ENCODE measurements at places on chromosomes 1 and 21.

GRCh38 chr1:185608177-185608576 lies 126.0 kb upstream of the HMCN1 start:
- no peak for DNase-seq

DNA sequence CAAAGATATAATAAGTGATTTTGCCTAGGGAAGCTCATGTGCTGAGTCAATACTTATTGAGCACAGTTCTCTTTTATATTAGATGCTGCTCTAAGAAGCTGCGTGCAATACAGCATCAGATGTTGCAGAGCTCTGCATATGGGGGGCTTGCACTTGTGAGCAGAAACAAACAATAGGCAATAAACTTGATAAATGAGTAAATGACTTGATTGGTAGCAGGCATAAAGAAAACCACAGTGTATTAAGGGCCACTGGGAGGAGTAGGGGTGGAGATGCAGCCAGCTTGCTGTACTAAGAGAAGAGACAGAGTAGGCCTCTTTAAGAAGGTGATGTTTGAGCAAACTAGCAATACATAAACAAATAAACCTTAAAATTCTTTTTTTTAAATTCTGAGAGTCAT lies 598.5 kb upstream of the ADAMTS5 start:
- DNase-seq: no peak

GRCh38 chr21:35113064-35113463 lies 64.0 kb upstream of the RUNX1 start:
- DNase-seq: peak; percentile 31

DNA sequence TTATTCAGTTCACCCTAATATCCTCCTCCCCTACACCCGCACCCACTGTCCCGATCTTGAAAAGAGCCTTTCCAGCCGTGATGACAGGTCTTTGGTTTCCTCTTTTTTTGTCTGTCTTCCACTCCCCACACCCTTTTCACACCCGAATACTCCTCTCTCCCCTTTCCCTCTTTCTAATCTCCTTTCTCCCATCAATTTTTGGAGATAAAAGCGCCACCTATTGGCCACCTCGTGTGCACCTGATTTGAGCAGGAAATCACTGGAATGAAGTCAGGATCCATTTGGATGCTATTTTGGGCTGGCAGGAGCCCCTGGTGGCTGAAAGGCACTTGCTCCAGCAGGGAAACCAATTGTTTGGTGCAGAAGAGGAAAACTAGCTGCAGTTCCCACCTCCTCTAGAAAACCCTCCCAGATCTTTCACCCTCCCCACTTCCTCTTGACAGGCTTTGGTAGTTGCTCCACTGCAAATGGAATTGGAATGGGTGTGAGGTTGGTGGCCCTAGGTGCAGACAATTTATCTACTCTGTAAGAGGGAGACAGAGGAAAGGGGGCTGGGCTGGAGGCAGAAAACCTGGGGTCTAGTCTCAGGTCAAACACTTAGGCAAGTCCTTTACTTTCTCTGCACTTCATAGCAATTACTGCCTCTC lies 8.4 kb downstream of the FOXE3 start:
- DNase-seq: no peak

- no peak for DNase-seq
These were observed 43.8 kb downstream of the C1orf198 start for GRCh38 chr1:230824551-230824918.

- no peak for DNase-seq
These were observed 95.4 kb upstream of the ERRFI1 start for GRCh38 chr1:8121261-8122159.

- peak; percentile 65 for DNase-seq
These were observed at the start of gene CD48 for GRCh38 chr1:160711602-160712311. TSS of gene CD48 (minus strand) at chr1:160711822. CDS start at chr1:160711763, 59 bp downstream.

DNA sequence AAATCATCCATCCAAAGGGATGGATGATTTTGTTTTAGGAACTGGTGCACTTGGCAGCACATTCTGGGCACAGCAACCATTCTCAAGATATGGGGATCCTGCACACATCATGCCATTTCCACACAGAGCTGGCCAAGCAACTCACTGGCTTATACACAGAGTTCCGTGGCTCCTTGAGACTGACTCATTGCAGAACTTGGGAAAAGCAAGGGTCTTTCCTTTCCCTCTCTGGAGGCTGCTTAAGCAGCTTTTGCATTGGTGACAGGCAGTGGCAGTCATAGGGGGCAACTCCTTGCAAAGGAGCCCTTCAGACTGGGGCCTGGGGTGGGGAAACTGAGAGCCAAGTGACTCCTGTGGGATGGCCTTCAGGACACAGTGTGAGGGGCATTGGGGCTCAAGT lies 1.9 kb upstream of the MAD2L2 start:
- no peak for DNase-seq

DNA sequence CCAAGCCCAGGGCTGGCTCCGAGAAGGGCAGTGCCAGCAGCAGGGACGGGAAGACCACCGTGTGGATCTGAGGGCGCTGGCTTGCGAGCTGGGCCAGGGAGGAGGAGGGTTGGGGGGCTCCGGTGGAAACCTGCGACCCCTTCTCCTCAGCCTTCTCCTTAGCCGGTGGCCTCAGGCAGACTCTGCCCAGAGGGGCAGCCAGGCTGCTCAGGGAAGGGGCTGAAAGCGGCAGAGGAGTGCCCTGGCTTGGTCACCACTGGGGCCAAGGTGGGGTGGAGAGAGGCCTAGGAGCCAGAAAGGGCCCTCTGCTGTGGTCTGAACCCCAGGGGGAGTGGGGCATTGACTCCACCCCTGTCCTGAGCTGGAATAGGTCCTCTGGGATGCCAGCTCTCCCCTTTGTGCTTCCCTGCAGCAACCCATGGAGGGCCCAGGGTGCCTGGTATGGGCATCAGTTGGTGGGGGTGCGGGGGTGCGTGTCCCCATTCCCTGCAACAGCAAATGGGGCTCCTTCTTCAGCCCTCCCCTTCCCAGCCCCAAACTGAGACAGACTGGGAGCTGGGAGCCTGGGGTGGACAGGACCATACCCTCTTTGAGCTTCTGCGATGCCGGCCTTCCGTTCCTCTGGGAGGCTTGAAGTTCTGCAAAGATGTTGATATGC lies 6.5 kb upstream of the IBA57 start:
- no peak for DNase-seq

DNA sequence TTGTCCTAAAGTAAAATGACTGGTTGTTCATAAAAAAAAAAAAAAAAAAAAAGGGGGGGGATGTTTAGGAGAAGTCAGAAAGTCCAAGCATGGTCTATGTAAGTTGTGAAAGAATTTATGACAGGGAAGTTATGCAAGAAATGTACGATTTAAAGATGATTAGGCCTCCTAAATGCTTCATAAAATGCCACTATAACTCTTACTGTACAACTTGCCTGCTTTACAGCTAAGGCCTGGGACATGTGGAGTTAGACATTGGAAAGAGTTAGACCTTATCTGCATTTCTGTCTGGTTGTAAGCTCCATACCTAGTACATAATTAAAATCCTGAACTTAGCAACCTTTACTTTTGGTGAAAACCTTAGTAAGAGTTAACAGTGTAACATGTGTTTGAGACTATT lies 150.0 kb downstream of the TPR start:
- DNase-seq: no peak

DNA sequence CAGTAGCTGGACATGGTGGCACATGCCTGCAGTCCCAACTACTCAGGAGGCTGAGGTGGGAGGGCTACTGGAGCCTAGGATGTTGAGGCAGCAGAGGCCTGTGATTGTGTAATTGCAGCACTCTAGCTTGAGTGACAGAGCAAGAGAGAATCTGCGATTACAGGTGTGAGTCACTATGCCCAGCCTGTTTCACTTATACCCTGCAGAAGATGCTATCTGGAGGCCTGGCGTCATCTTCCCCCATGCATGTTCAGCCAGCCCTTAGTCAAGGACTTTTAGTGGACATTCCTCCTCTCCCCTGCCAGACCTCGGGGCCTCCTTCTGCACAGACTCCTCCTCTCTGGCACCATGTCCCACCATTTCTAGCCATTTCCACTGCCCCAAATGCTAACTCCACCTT lies 36.3 kb upstream of the RCC2 start:
- peak; percentile 10 for DNase-seq
